Fibroblast of skin of back (primary cell): ENCODE measurements at places on chromosomes 2 and 18.
A peak's percentile ranks its signal among the peaks of the same experiment; 100 is the strongest.

GRCh38 chr2:43273529-43273928 is 47.1 kb upstream of the ZFP36L2 start:
- peak; percentile 78 for DNase-seq

DNA sequence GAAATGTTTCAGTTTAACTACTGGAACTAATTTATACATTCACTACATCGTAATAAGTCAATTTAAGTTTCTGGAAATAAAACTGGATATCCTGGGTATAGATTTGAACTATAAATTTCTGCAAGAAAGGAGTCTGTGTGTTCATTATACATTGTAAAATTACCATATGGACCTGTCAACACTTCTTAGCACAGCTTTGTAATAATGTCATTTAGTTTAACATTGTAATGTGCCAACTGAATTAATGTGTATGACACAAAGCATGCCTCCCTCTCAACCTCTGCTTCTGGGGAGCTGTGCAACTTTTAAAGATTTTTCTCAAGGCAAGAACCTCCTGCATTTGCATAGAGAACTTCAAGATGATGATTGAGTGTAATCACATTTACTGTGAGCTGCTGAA is 213.7 kb upstream of the GALNT5 start:
- DNase-seq = no peak

DNA sequence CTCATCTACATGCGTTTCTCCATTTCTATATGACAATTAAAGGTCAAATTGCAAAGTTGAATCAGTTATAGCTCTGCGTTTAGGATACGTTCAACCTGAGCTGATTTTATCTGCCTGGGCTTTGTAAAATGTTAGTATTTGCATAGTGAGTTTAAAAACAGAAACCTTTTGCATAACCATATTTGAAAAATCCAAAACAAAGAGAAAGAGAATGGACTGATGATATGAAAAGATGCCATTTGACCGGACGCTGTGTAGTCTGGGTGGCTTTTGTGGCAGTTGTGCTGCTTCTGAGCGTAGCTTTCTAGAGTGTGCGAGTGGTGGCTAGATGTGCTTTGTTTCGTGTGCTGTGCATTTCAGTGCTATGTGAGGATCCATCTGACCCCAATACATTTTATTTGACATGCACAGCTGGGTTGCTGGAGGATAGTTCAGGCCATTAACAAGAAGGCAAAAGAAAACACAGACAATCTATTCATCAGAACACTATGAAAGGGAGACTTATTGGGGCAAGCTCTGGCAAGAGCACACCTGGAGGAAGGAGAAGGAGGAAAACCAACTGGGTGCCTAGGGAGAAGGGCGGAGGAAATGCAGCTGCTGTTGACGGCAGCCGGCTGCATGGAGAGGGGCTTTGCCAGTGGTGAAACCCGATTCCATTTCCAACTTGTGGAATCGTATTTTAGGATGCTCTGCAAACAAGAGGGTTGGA is 126.8 kb downstream of the ACOXL start:
- no peak for DNase-seq

- peak; percentile 3 for DNase-seq
These were observed 541.4 kb downstream of the PARD3B start for GRCh38 chr2:205086662-205087061.

DNA sequence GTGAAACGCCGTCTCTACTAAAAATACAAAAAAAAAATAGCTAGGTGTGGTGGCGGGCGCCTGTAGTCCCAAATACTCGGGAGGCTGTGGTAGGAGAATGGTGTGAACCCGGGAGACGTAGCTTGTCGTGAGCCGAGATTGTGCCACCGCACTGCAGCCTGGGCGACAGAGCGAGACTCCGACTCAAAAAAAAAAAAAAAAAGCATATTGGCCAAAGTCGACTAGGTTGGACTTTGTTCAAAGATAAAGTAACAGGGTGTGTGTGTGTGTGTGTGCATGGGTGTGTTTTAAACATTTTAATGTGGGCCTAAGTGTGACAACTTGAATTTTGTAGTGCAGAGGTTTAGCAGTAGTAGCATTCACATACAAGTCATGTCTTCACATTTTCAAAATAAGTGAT is 11.7 kb downstream of the GEMIN6 start:
- no peak for DNase-seq

GRCh38 chr2:70808983-70809958 is 11.1 kb downstream of the CLEC4F start:
- no peak for DNase-seq

- no peak for DNase-seq
These were observed 63.0 kb upstream of the CYP1B1 start for GRCh38 chr2:38138996-38139395.

- peak; percentile 63 for DNase-seq
These were observed 563.1 kb upstream of the PIK3C3 start for GRCh38 chr18:41391616-41392595.

DNA sequence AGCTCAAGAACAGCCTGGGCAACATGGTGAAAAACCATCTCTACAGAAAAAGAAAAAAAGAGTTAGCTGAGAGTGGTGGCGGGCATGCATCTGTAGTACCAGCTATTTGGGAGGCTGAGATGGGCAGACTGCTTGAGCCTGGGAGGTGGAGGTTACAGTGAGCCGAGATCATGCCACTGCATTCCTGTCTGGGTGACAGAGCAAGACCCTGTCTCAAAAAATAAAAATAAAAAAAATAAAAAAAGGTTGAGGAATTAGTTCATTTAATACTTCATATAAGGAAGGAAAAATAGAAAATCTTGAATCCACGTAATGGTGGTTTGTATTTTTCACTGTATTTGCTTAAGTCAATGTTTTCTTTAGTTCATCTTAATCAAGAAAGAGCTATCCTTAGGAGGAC is 241.7 kb downstream of the TGIF1 start:
- no peak for DNase-seq

DNA sequence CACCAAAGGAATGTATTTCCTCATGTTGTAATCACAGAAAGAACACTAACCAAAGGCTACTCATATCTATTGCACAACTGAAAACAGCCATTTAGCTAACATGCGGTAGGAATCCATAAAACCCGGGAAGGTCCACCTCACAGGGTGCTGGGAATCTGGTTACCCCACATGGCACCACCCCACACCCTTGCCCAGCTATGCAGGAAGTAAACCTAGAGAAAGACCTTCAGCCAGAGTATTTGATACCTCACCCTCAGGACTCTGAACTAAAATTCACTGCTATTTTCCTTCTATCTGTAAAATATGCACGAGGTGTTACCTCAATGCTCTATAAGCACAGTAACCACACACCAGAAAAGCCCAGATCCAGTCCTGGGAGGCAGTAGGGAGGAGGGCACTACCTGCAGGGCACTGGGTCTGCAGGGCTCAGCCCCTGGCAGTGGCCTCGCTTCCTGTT is 45.8 kb downstream of the PTPN2 start:
- peak; percentile 86 for DNase-seq

- DNase-seq = no peak
These were observed 446 bp upstream of the COPS7B start for GRCh38 chr2:231785822-231786176.

- DNase-seq = peak; percentile 99
These were observed 18.4 kb downstream of the ATOH8 start for GRCh38 chr2:85772019-85772745.

DNA sequence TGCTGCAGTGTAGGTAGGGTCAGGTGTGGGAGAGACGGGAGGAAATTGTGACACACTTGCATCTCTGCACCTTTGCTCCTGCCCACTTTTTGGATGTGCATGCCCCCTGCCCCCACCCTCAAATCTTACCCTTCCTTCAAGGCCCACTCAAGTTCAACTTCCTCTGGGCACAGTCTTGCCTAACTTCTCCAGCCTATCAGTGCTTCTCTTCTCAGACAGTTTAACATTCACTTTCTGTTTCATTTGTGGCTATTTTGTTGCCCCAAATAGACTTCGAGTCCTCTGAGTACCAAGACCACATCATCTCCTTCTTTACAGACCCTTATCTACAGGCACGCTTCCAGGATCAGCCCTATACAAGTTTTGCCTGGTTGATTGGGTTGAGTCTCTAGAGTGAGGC is 2.7 kb downstream of the ST8SIA5 start:
- DNase-seq = no peak

GRCh38 chr2:120612931-120613330 is 122.7 kb upstream of the GLI2 start:
- DNase-seq = no peak

- peak; percentile 48 for DNase-seq
These were observed 119.6 kb downstream of the ZFP36L2 start for GRCh38 chr2:43106559-43107527.

- DNase-seq = no peak
These were observed 154.7 kb upstream of the DOK6 start for GRCh38 chr18:69246027-69246426.

DNA sequence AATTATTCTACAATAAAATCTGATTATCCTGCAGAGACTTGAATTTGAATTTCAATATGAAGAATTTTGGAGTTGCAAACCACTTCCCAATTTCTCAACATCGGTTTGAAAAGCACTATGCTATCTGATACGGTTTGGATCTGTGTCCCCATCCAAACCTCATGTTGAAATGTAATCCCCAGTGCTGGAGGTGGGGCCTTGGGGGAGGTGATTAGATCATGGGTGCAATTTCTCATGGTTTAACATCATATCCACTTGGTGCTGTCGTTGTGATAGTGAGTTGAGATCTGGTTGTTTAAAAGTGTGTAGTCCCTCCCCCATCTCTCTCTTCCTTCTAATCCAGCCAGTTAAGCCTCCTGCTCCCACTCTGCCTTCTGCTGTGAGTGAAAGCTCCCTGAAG is 205.7 kb downstream of the NBAS start:
- no peak for DNase-seq

DNA sequence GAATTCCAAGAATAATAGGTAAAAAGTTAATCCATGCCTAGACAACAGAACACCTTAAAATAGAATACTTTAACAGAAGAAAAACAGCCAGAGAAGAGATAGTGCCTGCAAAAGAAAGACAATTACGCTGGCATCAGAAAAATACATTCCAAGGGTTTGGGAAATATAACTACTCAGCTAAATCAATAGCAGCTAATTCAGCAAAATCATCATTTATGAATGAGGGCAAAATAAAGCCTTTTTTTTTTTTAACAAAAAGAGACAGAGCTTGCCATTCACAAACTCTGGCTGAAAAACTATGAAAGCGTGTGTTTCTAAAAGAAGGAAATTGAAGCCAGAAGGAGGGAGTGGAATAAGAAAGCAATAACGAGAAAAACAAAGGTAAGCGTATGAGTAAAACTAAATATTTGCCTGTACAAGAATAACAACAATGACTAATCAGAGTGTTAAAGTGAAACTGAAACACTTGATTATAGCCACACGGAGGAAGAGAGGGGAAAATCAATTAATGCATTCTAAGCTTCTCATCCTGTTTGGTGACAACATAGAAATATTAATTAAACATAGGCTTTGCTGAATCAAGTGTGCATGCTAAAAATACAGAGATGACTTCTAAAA is 90.2 kb downstream of the EHD3 start:
- DNase-seq = no peak

- DNase-seq = no peak
These were observed 271.3 kb downstream of the LRATD1 start for GRCh38 chr2:14903709-14904374.

DNA sequence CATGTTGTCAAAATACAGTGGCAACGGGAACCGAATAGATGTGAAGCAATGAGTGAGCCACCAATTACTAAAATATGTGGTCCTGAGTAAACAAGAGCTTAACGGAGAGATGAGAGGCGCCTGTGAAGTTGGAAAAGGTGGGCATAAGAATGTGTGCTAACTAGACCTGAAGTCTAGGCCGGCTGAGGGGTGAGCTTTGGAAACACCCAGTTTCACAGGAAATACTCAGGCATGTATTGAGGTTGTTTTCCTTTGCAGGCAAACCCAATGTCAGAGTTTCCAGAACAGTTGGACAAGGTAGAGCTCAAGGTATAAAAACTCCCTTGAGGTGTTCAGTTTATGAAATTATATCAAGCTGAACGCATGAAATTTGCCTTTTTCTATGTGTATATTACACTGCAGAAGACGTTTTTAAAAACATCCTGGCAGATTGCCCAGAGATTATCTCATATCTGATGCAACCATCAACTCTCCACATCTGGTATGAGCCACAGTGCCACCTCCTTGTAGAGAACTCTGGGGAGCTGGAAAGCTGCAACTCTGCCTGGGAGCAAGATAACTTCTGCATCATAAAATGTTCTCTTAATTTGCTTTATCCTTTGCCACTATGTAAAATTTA is 3.9 kb upstream of the WDSUB1 start:
- peak; percentile 86 for DNase-seq

GRCh38 chr2:170695521-170696410 is 19.4 kb upstream of the SP5 start:
- no peak for DNase-seq

GRCh38 chr2:147424766-147425165 is 420.1 kb upstream of the ACVR2A start:
- DNase-seq = no peak

DNA sequence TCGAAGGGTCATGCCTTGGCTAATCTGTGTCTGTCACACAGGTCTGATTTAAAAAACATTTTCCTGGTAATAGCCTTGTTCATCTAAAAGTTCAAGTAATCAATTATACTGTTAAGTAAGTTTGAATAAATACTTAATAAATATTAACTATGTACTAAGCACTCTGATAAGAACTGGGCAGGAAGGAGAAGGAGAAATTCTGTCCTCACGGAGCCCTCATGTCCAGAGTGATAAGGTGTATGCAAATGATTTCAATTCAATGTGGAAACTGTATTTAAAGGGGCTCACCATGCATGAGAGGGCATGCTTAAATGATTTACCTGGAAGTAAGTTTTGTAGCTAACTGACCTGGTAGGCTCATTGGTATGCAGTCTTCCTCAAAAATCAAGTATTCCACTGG is 94.0 kb upstream of the LYPD6 start:
- no peak for DNase-seq

DNA sequence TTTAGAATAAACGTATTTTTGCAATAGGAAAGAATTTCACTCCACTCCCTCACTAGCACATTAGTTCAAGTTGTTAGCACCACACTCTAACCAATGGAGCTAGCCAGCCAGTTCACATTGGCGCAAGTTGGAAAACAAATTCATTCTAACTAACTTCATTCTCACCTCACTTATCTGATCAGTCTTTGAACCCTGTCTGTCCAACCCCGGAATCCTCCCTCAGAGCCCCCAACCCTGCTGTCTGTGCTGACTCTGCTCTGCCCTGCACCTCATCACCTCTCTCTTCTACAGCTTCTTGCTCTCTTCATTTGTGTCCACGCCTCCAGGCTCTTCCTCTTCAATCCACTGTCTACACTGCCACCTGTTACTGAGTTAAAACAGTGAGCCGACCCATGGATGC is 356.5 kb downstream of the IRS1 start:
- no peak for DNase-seq

DNA sequence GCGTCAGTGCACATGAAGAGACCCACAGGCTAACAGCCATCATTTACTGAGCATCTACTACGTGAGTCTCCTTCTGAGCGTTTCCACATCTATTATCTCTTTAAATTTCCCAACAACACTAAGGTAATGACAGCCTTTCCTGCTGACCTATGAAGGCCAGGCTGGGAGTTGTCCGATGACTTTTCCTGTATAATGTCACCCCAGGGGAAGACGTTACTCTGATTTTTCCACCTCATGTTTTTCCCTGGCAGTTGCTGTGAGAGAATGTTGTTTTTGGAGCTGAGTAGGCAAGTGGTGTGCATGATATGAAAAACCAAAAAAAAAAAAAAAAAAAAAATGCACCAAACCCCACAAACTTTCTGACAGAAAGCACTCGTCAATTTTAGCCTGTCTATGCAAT is 207.6 kb downstream of the SLC8A1 start:
- peak; percentile 74 for DNase-seq
